ENCODE measurements at places on chromosomes 5 and 9.

- DNase-seq: no peak
Observed at GRCh38 chr5:39420482-39421145, 4.2 kb downstream of the DAB2 start.

GRCh38 chr9:34430843-34431437 is 27.4 kb downstream of the FAM219A start:
- peak; percentile 2 for DNase-seq

- no peak for DNase-seq
Observed at GRCh38 chr5:170540271-170540670, 36.5 kb downstream of the KCNIP1 start.

DNA sequence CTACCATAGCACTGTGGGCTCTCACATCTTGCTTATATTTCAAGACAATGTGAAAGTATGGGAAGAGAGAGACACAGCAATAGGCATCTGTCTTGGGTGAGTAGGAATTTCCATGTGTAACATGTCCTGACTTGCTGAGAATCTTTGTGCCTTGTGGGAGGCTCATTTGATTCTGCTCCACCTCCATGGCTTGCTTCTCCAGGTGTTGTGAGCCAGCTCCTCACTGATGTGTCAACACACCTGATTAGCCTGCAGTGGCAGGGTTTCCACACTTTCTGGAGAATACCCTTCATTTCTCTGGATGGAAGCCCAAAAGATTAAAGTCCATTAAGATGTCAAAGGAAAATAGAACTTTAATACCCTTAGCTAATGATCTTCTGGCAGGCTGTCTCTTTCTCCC is 613.6 kb downstream of the ZNF608 start:
- DNase-seq: no peak

GRCh38 chr9:70789086-70789485 is 332.3 kb downstream of the TRPM3 start:
- no peak for DNase-seq

GRCh38 chr5:65986050-65986451 is 59.7 kb downstream of the ERBIN start:
- no peak for DNase-seq

DNA sequence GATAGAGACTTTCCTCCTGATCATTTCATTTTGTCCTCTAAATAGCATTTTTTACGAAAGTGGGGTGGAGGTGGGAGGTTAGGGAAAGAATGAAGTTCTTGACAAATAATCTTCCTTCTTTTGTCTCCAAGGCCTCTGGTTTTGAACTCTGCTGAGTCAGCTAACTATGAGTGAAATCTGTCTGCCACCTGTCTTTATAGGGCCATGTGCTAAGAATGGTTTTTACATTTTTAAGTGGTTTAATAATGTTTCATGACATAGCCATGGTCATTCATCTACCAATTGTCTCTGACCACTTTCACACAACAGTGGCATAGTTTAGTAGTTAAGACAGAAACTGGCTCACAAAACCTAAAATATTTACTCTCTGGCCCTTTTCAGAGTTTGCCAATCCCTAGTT is 7.6 kb downstream of the MAN2A1 start:
- DNase-seq: no peak

DNA sequence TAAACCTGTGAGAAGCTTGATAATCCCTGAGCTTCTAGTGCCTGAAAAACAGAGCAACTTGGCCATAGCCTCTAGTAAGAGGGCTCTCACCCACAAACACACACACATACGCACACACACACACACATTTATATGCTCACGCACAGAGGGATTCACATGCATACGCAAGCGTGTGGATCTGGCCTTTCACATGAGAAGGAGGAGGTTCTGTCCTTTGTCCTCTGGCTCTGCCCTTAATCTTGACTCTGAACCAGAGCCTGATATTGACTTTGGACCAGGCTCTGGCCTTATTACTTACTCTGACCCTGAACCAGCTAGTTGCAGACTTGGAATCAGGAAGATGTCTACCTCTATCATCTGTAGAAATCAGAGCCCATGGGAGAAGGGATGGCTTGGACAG is 10.0 kb upstream of the P4HA2 start:
- DNase-seq: no peak

DNA sequence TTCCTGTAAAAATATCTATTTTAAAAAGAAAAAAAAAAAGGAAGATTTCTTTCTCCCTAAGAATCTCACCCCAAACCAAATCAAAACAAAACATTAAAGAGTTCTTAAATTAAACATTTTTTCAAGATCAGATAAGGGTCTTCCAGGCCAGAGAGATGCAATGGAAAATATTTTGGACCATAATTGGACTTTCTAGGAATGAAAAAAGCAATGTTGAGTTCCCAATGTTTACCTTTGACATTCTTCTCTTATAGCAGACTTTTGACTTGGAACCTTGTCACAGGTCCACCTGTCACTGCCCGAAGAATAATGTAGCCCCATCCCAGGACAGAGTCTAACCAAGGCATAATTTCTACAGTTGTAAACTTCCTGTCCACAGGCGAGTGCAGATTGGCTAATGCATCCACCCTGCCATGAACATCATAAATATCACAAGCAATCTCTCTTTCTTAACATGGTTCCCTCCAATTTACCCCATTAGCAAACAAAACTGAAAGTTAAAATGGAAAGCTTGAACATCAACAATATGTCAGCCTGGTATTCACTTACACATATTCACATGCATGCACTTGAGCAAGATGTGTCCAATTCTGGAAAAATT is 121.7 kb upstream of the ZNF366 start:
- no peak for DNase-seq

DNA sequence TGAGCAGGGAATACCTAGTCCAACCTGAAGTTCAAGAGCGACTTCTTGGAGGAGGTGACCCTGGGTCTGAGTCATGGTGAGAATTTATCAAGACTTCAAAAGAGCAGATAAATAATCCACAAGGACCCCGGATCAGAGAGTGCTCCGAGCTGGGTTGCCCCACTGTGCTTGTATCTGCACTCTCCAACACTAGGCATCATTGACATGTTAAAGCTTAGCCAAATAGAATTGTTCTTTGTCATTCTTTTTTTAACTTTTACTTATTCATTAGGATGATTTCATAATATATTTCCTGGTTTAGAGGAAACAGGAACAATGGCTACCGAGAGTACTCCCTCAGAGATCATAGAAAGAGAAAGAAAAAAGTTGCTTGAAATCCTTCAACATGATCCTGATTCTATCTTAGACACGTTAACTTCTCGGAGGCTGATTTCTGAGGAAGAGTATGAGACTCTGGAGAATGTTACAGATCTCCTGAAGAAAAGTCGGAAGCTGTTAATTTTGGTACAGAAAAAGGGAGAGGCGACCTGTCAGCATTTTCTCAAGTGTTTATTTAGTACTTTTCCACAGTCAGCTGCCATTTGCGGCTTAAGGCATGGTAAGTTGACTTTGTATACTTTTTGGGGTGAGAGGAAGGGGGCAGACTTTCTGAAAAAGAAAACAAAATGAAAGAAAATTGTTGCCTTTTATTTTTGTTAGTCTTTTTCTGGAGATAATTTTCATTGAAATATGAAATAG is at the start of gene CARD6:
TSS of gene CARD6 (plus strand) at position 300 of the 738 bp plus-strand sequence. CDS start at position 316, 16 bp downstream.
- DNase-seq: no peak

DNA sequence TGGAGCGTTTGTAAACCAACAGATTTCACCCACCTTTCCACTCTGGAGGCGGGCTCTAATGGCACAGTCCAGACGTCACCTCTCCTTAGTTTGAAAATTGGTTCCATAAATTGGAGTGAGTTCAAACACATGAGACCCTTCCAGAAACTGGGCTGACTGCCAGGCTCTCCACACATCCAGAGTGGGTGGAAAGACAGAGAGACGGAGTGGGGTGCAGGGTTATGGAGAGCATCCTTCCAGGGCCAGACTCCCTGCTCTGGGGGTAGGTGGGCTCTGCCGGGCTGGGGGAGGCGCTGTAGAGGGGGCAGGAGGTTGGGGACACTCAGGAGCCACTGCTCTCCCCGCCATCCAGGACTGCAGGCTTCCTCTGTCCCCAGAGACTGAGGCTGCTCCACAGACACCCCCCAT is 104.7 kb upstream of the PHYKPL start:
- DNase-seq: no peak

- DNase-seq: no peak
Observed at GRCh38 chr9:82606492-82607382, 456.2 kb downstream of the RASEF start.

Data from stimulated activated CD4-positive, alpha-beta T cell treated with anti-CD3 and anti-CD28 coated beads, Interleukin-4, amount 100 ng/mL, for 48 hours (primary cell).